ENCODE measurements at places on chromosomes 4 and X.

DNA sequence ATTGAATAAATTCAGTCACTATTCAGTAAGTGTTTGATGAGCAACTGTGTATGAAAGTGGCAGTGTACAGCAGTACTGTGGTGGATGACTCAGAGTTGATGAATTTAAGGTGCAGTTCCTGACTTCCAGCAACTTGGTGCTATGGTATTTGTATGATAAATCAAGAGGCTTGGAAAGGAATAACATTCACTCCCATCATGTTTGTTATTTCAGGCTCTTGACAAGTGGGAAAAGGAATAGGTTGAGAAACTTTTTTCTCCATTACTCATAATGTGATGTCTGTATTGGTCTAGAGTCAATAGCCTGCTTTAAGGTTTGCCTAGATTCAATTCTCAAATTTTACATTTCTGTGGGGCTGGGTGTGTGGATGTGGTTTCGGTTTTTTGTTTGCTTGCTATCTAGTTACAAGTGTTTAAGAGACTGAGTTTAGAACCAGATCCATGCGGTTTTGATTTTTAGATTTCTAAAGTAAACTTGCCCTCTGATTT is 35.1 kb upstream of the CYP2U1 start:
- no peak for DNase-seq

DNA sequence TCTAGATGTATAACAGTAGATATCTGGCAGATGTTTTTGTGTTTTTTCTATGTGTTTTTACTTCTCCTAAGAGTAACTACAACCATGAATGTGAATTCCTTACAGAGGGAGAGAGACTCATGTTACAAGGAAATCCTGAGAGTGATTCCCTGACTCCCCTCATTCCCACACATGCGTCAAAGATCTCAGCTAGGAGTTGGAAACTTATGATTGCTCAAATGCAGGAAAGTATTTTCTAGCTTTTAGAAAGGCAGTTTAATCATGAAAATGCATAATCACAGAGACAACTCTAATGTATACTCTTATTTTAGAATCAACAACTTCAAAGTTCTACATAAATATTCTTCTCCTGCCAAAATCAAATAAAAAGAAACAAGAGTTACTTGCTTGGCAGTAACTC is 121.8 kb downstream of the PDE5A start:
- no peak for DNase-seq

DNA sequence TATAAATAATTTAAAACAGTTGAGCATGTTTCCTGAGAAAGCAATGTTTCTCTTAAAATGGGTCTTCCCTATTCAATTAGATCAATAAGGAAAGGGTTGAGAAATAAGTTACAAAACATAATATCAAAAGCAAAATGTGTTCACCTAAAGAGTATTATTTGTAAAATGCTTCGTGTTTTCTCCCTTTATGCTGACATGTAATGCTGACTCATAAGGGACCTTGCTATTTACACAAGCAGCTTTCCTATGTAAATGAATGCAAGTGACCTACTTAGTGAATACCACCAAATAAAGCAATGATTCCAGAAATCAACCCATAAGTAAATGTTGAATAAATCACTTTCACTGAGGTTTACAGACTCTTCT is 91.5 kb downstream of the ELOVL6 start:
- no peak for DNase-seq

DNA sequence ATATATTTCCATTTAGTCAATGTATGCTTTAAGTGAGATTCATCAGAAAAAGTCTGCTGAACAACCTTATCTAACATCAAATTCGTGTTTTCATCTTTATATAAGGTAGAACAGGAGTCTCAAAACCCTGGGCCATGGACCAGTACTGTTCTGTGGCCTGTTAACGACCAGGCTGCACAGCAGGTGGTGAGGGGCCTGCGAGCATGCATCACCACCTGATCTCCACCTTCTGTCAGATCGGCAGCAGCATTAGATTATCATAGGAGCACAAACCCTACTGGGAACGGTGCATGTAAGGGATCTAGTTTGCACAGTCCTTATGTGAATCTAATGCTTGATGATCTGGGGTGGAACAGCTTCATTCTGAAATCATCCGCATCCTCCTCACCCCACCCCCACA is 3.2 kb downstream of the CTSO start:
- DNase-seq, result no peak

DNA sequence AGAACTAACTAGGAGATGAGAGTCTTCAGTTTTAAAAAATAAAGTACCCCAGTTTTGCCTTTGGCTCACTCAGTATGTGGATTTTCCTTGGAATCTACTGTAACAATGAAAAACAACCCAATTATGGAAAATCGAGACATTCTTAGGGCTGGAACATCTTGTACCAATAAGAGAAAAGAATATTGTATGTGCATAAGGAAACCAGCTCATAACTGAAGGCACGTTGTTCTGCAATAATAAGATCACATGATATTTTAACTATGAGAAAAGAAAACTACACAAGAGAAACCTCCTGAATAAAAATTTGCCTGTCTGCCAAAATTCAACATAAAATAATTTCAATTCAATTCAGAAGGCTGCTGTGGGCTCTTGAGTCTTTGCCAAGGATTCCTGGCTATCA is 261.8 kb upstream of the EDNRA start:
- DNase-seq, result no peak

DNA sequence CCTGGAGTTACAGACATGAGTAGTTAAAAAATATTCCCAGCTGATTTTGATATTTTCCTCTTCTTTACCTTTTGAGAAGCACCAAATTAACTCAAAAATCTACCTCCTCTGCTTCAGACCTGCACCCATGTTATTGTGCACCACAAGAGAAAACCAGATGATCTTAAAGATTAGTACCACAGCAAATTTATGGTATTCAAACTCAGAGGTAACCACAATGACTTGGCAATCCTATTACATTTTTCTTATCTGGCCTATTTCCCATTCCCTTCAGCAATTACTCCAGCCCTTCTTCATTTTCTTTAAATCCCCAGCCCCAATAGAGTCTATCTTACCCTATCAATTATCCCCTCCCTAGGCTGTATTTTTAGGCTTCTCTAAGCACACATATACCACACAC is 535.1 kb downstream of the FAT4 start:
- no peak for DNase-seq

DNA sequence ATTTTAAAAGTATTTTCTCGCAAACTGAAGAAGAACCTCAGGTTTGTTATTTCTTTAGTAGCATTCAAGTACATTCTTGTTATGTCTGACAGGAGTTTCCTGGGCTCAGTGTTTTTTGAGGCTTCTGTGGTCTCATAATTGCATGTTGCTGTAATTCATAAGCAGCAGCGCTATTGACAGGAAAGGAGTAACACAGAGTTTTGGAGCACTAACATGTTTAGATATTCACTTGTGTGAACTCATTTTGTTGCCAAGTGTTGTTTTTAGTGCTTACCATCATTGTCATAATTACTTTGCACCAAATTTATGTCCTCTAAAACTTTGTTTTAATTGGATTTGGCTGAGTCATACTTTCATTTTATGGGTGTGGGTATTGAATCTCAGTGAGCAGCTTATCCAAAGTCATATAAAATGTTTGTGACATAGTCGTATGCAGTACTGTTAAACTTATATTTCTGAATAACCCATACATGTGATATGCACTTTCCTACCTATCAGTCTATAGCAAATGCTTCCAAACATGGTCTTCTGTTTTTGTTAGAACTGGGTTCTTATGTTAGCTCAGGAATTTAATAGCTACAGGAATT is 358.7 kb upstream of the CTSO start:
- no peak for DNase-seq

GRCh38 chr4:138263247-138263816 is 21.2 kb upstream of the SLC7A11 start:
- DNase-seq, result no peak

GRCh38 chr4:27366104-27366823 is 505.6 kb downstream of the STIM2 start:
- DNase-seq, result no peak

All from NCI-H2081 treated with DMSO at 0.1 percent for 48 hours (cell line).